Fibroblast of upper back skin (primary cell): ENCODE measurements at places on chromosomes 16 and 17.

GRCh38 chr17:28384281-28385036 is 13.0 kb downstream of the SARM1 start:
- DNase-seq, result no peak

DNA sequence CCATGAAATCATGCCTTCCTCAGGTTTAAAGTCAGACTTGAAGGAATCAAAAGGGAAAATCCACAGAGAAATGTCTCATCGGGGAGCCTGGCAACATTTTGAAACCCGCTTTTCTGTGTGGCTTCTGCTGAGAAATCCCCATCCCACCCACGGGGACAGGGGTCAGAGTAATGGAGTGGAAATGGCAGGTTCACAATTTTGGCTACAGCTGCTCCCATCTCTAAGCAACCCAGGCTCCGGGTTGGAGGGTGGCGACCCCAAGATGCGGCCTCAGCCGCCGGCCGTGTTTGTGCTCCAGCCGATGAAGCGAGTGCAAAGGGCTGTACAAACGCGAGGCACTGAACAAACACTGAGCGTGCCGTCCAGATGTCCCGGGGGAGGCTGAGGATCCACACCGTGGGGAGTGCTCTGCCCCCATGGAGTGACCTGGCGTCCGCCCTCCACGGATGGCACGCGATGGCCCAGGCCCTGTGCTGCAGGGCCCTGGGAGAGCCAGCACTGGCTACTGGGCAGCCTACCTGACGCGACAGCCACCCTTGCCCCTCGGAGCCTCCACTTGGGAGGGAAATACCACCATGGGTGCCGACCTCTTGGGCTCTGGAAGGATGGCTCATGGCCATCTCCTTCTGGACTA is 22.2 kb downstream of the SLC43A2 start:
- no peak for DNase-seq

GRCh38 chr17:21351366-21352065 is 24.6 kb upstream of the KCNJ12 start:
- DNase-seq, result no peak

DNA sequence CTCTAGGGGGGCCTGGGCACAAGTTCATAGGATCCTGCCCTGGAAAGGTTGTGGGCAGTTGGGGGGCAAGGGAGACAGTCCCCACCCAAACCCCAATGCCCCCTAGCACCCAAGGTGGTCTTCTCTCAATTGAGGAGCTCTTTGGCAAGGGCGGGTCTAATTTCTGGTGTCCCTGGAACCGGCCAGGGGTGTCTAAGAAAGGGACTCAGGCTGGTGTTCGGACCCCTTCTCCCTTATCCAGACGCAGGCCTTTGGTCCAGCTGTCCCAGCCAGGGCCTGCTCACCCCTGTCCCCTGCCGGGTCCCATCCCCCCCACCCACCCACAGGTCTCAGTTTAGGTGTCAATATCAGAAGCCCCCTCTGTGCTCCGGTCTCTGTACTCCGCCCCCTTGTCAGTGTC is 860 bp upstream of the ARHGDIG start:
- DNase-seq, result no peak

GRCh38 chr17:7173687-7174602 is 5.2 kb downstream of the ASGR1 start:
- DNase-seq, result peak; percentile 25

GRCh38 chr17:32258383-32259140 is 7.1 kb upstream of the RHBDL3 start:
- DNase-seq, result no peak

GRCh38 chr17:51765282-51766135 is 393.0 kb downstream of the CA10 start:
- DNase-seq, result no peak
